ENCODE measurements at places on chromosomes 1 and 21. TPM values are rescaled to one million over a fixed set of nuclear protein-coding genes. Genes with fewer than 3 reads are reported as not detected.

DNA sequence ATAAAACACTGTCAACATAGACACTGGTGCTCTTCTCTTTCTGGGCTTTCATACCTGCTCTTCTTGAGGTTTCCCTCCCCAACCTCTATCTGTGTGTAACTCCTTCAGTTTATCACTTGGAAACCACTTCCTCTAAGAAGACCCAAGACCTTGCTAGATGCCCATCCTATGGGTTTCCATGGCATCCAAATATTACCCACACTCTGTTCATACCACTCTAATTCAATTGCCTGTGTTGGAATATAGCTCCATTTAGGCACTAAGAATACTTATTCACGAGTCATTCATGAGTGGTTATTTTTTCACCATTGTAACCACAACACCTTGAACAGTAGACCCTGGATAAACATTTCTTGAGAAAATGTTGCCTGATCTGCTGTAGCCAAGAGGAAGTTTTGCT, 231.1 kb upstream of the SGIP1 start:
- peak overlapping the region; percentile 59 for H3K4me3 ChIP-seq
- H3K27me3 ChIP-seq: no peaks in the 10 kb centered on the region
- peak overlapping the region; percentile 51 for H3K27ac ChIP-seq
- DNase-seq: peak; percentile 74

DNA sequence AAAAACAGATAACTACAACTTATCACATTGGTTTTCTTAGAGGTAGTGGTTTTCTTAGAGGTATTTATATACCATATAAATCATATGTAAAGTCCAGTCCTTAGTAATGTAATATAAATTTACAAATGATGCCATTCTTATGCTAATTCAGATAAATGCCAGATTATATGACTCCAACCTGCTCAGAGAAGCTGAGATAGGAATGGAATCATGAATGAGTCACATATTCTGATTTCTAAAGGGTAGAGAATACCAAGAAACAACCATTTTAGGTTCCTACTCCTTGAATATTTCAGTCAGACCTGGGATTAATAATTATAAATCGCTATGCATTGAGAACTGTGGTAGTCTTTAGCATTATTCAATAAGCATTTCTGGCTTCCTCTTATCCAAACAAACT, 760.1 kb upstream of the NEGR1 start:
- H3K27ac ChIP-seq: no peak overlapping the region
- H3K36me3 ChIP-seq: no peaks in the 10 kb centered on the region
- no peak overlapping the region for H3K4me3 ChIP-seq
- H3K27me3 ChIP-seq: no peaks in the 10 kb centered on the region

- H3K4me3 ChIP-seq: no peak overlapping the region
- no peak for DNase-seq
- peaks cover 61% of the 10 kb centered on the region for H3K4me1 ChIP-seq
- H3K27me3 ChIP-seq: no peaks in the 10 kb centered on the region
- H3K27ac ChIP-seq: no peak overlapping the region
Measured at GRCh38 chr1:41795205-41795762, 123.4 kb downstream of the HIVEP3 start.

DNA sequence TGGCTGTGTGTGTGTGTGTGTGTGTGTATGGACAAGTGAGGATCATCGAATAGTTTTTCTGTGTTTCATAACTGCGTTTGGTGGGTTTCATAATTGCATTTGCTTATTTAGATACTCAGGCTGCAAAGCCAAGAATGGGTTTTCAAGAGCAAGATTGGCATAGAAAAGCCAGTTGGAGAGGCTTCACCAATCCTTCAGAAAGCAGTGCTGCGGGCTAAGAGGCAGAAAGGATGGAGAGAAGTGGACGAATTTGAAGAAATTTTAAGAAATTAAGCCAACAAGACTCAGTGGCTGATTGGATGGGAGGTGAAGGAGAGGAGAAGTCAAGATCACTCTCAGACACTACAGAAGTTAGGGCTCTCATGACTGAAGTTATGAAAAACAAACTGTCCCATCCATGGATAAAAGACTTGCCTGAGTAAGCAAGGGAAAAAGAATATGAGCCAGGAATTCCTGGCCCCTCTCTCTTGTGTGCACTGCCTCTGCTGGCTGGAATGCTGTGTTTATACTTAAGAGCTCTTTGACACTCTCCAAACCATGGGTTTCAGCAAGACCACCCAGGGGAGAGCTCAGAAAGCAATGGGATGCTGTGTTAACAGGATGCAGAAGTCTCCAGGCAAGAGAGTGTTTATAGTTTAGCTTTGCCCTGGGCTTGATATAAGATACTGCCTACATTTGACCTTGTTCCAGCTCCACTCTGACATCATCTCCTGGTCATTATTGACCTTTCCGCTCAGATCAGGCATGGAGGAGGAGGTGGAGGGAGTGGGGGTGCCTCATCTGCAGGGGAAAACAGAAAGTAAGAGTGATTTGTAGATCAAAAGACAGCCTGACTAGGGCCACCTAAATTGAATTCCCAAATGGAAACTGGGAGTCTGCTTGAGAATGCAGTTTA, 232.0 kb upstream of the PLXNA2 start:
- H3K4me3 ChIP-seq: no peak overlapping the region
- H3K27ac ChIP-seq: no peak overlapping the region
- H3K4me1 ChIP-seq: no peaks in the 10 kb centered on the region
- H3K27me3 ChIP-seq: peaks cover 4% of the 10 kb centered on the region
- H3K36me3 ChIP-seq: no peaks in the 10 kb centered on the region

The SH2D5 gene
- total RNA-seq: 0.23 TPM

Measured in activated CD4-positive, alpha-beta T cell treated with anti-CD3 and anti-CD28 coated beads, Interleukin-2, amount 10 ng/mL, durations not matched to agents 24 days and 14 days (primary cell).